ENCODE measurements at places on chromosomes 12 and 14.

- no peaks in the 10 kb centered on the region for H3K4me1 ChIP-seq
- no peak overlapping the region for H3K27ac ChIP-seq
- DNase-seq: no peak
- no peak overlapping the region for H3K4me3 ChIP-seq
- peaks cover 5% of the 10 kb centered on the region for H3K36me3 ChIP-seq
- H3K27me3 ChIP-seq: no peaks in the 10 kb centered on the region
These were observed 10.3 kb downstream of the ACVR1B start for GRCh38 chr12:51961834-51962233.

GRCh38 chr12:45089411-45090075, 38.6 kb upstream of the DBX2 start:
- no peaks in the 10 kb centered on the region for H3K36me3 ChIP-seq
- H3K27me3 ChIP-seq: no peaks in the 10 kb centered on the region
- DNase-seq: no peak

DNA sequence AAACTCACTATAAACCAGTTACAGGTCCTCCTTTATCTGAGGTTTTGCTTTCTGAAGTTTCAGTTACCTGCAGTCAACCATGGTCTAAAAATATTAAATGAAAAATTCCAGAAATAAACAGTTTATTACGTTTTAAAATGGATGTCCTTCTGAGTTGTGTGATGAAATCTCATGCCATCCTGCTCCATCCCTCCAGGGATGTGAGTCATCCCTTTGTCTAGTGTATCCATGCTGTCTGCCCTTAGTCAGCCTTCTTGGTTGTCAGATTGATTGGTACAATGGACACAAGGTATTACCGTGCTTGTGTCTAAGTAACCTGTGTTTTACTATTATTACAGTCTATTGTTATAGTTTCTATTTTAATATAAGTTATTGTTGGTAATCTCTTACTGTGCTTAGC, 328.3 kb downstream of the APAF1 start:
- H3K4me1 ChIP-seq: no peaks in the 10 kb centered on the region
- no peak overlapping the region for H3K27ac ChIP-seq
- H3K36me3 ChIP-seq: no peaks in the 10 kb centered on the region
- DNase-seq: no peak

- peak; percentile 71 for DNase-seq
- H3K27ac ChIP-seq: no peak overlapping the region
- no peaks in the 10 kb centered on the region for H3K36me3 ChIP-seq
- H3K4me3 ChIP-seq: no peak overlapping the region
- H3K27me3 ChIP-seq: no peaks in the 10 kb centered on the region
These were observed 7.7 kb upstream of the TMEM132D start for GRCh38 chr12:129911428-129912049.

- no peak overlapping the region for H3K4me3 ChIP-seq
- H3K4me1 ChIP-seq: no peaks in the 10 kb centered on the region
- no peak overlapping the region for H3K27ac ChIP-seq
- H3K27me3 ChIP-seq: no peaks in the 10 kb centered on the region
- no peaks in the 10 kb centered on the region for H3K36me3 ChIP-seq
These were observed 47.4 kb downstream of the ARL6IP4 start for GRCh38 chr12:123027726-123028445.

- no peak overlapping the region for H3K4me3 ChIP-seq
- no peaks in the 10 kb centered on the region for H3K36me3 ChIP-seq
- peak overlapping the region; percentile 49 for H3K27ac ChIP-seq
- peak; percentile 79 for DNase-seq
- no peaks in the 10 kb centered on the region for H3K27me3 ChIP-seq
- H3K4me1 ChIP-seq: peaks cover 10% of the 10 kb centered on the region
These were observed 54.2 kb downstream of the TGFB3 start for GRCh38 chr14:75927564-75928087.

GRCh38 chr12:6630736-6631135, 5.0 kb downstream of the LPAR5 start:
- no peaks in the 10 kb centered on the region for H3K36me3 ChIP-seq
- H3K27ac ChIP-seq: no peak overlapping the region
- no peak for DNase-seq
- H3K4me1 ChIP-seq: no peaks in the 10 kb centered on the region

DNA sequence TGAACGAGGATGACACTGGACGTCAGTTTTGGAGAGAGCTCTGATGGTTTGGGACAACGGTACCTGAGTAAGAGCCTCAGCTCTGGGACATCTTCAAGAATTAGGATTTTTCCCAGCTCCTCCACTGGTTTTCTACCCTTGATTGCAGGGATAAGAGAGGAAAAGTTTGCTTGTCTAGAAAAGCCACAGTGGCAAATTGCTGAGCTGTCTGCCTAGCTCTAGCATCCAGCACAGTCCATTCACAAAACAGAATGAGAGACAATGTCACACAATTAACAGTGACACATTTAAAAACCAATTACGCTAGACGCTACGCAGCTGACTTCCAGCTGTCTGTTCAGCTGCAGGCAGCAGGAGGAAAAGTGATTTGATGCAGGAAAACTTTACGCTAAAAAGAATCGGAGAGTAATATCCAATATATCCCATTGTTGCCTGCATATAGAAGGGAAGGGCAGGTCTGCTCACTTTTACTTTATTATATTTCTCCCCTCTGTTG, 168.1 kb upstream of the PRICKLE1 start:
- no peak for DNase-seq
- peaks cover 15% of the 10 kb centered on the region for H3K4me1 ChIP-seq
- H3K36me3 ChIP-seq: no peaks in the 10 kb centered on the region

- H3K36me3 ChIP-seq: no peaks in the 10 kb centered on the region
- H3K4me3 ChIP-seq: no peak overlapping the region
- H3K4me1 ChIP-seq: peaks cover 27% of the 10 kb centered on the region
- no peak overlapping the region for H3K27ac ChIP-seq
- H3K27me3 ChIP-seq: no peaks in the 10 kb centered on the region
- no peak for DNase-seq
These were observed 19.2 kb downstream of the IL26 start for GRCh38 chr12:68206446-68206845.

DNA sequence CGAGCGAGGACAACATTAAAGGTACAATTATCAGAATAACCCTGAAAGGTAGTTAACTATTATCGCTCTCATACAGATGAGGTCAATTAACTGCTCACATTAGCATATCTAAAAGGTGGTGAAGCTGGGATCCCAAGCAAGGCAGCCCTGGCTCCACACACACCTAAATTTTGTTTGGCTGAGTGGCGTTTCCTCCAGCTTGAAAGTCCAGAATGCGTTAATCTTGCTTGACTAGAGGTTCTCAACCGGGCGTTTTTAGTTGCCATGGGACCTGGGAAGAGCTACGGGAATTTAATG, 531 bp downstream of the DLGAP5 start:
- peak overlapping the region; percentile 75 for H3K4me3 ChIP-seq
- peaks cover 16% of the 10 kb centered on the region for H3K36me3 ChIP-seq
- H3K4me1 ChIP-seq: peaks cover 15% of the 10 kb centered on the region
- no peak for DNase-seq
- H3K27me3 ChIP-seq: no peaks in the 10 kb centered on the region
- peak overlapping the region; percentile 72 for H3K27ac ChIP-seq

GRCh38 chr12:13030541-13031291, 13.5 kb upstream of the FAM234B start:
- H3K4me3 ChIP-seq: no peak overlapping the region
- H3K27ac ChIP-seq: no peak overlapping the region
- H3K36me3 ChIP-seq: no peaks in the 10 kb centered on the region
- H3K27me3 ChIP-seq: no peaks in the 10 kb centered on the region
- no peak for DNase-seq

- H3K27me3 ChIP-seq: no peaks in the 10 kb centered on the region
- no peak overlapping the region for H3K27ac ChIP-seq
- H3K4me1 ChIP-seq: peaks cover 12% of the 10 kb centered on the region
- H3K4me3 ChIP-seq: no peak overlapping the region
- no peak for DNase-seq
These were observed 126.2 kb upstream of the SOX5 start for GRCh38 chr12:24075650-24076049.

- DNase-seq: peak; percentile 11
- H3K36me3 ChIP-seq: no peaks in the 10 kb centered on the region
- peaks cover 3% of the 10 kb centered on the region for H3K27me3 ChIP-seq
- H3K4me1 ChIP-seq: no peaks in the 10 kb centered on the region
- H3K4me3 ChIP-seq: no peak overlapping the region
- no peak overlapping the region for H3K27ac ChIP-seq
These were observed 434.1 kb downstream of the NOVA1 start for GRCh38 chr14:26163761-26164160.

DNA sequence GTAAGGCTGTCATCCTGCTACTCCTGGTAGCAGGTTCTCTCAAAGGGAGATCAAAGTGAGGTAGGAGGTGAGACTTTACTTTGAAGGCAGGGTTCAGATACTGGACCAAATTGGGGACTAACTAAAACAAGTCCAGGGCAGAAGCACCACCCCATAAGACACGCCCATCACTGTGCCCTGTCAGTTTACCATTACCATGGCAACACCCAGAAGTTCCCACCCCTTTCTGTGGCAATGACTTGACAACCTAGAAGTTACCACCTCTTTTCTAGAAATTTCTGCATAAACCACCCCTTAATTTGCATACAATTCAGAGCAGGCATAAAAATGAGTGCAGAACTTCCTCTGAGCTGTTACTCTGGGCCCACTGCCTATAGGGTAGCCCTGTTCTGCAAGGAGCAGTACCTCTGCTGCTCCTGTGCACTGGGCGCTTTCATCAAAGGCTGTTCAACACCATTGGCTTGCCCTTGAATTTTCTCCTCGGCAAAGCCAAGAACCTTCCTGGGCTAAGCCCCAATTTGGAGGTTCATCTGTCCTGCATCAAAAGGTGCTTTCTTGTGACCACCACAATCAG, 64.8 kb upstream of the MAX start:
- H3K4me1 ChIP-seq: no peaks in the 10 kb centered on the region
- H3K27me3 ChIP-seq: no peaks in the 10 kb centered on the region
- H3K4me3 ChIP-seq: no peak overlapping the region
- H3K27ac ChIP-seq: no peak overlapping the region
- no peak for DNase-seq

- peaks cover 21% of the 10 kb centered on the region for H3K4me1 ChIP-seq
- H3K27me3 ChIP-seq: no peaks in the 10 kb centered on the region
- no peaks in the 10 kb centered on the region for H3K36me3 ChIP-seq
- H3K4me3 ChIP-seq: no peak overlapping the region
These were observed 84.1 kb upstream of the MED13L start for GRCh38 chr12:116361414-116362223.

- no peaks in the 10 kb centered on the region for H3K27me3 ChIP-seq
- DNase-seq: peak; percentile 40
- peaks cover 19% of the 10 kb centered on the region for H3K4me1 ChIP-seq
- no peak overlapping the region for H3K4me3 ChIP-seq
These were observed 14.3 kb downstream of the B4GALNT3 start for GRCh38 chr12:473863-474577.

DNA sequence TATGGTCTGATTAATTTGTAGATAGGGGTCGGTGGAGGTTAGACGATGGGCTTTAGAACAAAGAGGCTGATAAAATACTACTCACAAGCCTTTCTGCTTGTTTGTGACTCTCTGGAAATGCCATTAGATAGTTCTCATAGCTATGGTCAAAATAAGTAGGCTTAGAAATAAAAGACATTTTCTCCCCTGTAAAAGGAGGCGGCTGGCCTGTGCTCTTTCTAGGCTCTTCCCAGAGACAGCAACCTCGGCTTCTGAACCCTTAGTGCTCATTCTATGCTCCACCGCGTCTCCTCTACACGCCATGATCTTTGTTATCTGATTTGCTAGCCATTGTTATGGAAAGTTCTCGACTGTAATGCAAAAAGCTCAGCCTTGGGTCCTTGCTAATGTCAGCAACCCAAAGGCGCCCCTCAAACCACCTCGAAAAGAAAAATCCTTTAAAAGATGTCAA, 64.5 kb downstream of the CRADD start:
- no peaks in the 10 kb centered on the region for H3K27me3 ChIP-seq
- peak overlapping the region; percentile 56 for H3K4me3 ChIP-seq
- DNase-seq: peak; percentile 9
- H3K36me3 ChIP-seq: no peaks in the 10 kb centered on the region
- no peak overlapping the region for H3K27ac ChIP-seq

DNA sequence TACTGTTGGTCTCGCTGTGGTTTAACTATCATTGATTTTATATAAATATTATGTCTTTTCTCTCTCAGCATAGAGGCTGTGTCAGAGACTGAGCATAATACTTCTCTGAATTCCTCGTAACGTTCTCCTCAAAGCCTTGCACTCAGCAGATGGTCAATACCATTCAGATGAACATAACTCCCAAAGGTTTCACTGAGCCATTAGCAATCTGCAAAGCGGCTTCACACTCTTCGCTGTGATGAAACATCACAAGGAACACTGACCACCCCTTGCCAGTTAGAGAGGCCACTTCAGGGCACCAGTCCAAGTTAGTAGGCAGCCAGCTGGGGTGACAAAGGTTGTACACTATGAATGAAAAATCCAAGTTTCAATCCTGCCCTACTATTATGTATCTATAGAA, 30.1 kb upstream of the STON2 start:
- no peak for DNase-seq
- no peak overlapping the region for H3K27ac ChIP-seq
- H3K27me3 ChIP-seq: no peaks in the 10 kb centered on the region
- H3K4me3 ChIP-seq: no peak overlapping the region

- peak; percentile 64 for DNase-seq
- H3K4me3 ChIP-seq: no peak overlapping the region
- no peaks in the 10 kb centered on the region for H3K27me3 ChIP-seq
- peaks cover 24% of the 10 kb centered on the region for H3K4me1 ChIP-seq
- H3K27ac ChIP-seq: no peak overlapping the region
These were observed 27.9 kb downstream of the WNT5B start for GRCh38 chr12:1656902-1657301.

DNA sequence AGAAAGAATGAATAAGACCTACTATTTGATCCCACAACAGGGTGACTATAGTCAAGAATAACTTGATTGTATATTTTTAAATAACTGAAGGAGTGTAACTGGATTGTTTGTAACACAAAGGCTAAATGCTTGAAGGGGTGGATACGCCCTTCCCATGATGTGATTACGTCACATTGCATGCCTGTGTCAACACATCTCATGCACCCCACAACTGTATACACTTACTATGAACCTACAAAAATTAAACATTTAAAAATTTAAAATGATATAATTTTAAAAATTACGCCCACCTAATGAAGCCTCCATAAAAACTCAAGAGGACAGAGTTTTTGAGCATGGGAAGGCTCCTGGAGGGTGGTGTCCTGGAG, 94.5 kb downstream of the SCARB1 start:
- DNase-seq: no peak
- H3K36me3 ChIP-seq: no peaks in the 10 kb centered on the region
- peaks cover 34% of the 10 kb centered on the region for H3K4me1 ChIP-seq
- no peaks in the 10 kb centered on the region for H3K27me3 ChIP-seq
- H3K4me3 ChIP-seq: no peak overlapping the region

DNA sequence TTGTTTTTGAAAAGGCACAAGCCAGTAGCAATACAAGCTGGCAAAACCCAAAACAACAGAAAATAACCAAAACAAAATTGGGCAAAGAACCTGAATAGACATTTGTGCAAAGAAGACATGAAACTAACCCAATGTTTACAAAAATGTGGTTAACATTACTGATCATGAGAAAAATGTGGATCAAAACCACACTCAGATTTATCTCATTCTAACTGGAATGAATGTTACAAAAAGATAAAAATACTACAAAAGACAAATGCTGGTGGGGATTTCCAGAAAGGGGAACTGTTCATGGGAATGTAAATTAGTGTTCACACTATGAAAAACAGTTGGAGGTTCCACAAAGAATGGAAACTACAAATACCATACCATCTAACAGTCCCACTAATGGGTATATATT, 26.6 kb downstream of the ASCL4 start:
- no peaks in the 10 kb centered on the region for H3K36me3 ChIP-seq
- H3K4me3 ChIP-seq: no peak overlapping the region
- no peak for DNase-seq
- H3K4me1 ChIP-seq: no peaks in the 10 kb centered on the region
- H3K27ac ChIP-seq: no peak overlapping the region

Measured in SJCRH30 (cell line).